ENCODE measurements at places on chromosomes 3 and 15. TPM values are rescaled to one million over a fixed set of nuclear protein-coding genes. Genes with fewer than 3 reads are reported as not detected.

The ARHGEF26 gene
- 0.34 TPM for total RNA-seq

The COL8A1 gene
- total RNA-seq = not detected

The AEN gene
- 55.5 TPM for total RNA-seq

The CHRM5 gene
- not detected for total RNA-seq

The KNG1 gene
- not detected for total RNA-seq

The VGLL3 gene
- not detected for total RNA-seq

The HHATL gene
- not detected for total RNA-seq

All from activated CD4-positive, alpha-beta memory T cell treated with anti-CD3 and anti-CD28 coated beads for 36 hours (primary cell).